ENCODE measurements at places on chromosomes 2 and 18.

DNA sequence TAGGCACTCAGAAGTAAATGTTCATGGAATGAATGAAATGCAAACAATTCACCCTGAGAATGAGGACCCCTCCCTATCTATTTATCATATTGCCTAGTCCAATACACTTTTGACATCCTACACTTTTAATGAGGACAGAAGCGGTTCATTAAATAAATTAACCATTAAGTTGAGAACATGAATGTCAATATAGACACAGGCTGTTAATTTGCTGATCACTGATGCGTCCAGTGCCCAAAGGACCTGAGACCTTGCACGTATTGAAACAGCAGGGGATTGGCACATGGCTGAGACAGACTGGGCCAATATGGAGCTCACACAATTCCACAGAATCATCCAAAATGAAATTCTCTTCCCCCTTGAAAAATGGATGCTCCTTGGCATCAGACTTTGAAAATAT is 430.0 kb downstream of the SLC4A3 start:
- DNase-seq = no peak

DNA sequence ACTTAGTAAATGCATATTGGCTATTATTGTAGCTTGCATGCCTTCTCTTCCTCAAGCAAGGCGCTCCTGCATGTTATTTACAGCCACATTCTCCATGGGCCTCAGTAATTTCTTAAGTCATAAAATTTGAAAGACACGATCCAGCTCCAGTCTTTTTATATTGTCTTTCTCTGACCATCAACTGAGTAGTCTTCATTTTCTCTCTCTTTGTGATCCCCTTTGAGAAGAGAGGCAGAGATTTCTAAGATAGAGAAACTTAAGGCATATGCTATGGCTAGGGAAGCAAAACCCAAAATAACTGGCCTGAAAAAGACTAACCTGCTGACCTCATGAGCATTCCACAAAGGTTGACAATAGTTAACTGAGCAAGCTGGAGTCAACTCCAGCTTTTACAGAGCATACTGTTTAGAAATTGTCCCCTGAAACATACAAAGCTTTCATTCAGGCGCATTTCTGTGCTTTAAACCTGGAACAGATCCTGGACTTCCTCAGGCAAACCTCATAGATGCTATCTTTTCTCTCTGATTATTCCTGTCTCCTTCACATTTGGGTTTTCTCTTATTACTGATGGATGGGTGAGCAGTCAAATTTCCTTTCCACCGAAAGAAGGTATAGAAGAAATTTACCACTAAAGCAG is 4.6 kb downstream of the DPP4 start:
- DNase-seq = no peak

- DNase-seq = no peak
Measured at GRCh38 chr2:67671464-67672450, 274.6 kb downstream of the ETAA1 start.

GRCh38 chr2:162103443-162104009 is 29.5 kb upstream of the DPP4 start:
- DNase-seq = peak; percentile 60

- no peak for DNase-seq
Measured at GRCh38 chr18:323253-323622, 55.4 kb upstream of the THOC1 start.

- no peak for DNase-seq
Measured at GRCh38 chr2:218166791-218167190, at the start of gene CXCR1. TSS of gene CXCR1 (minus strand) at chr2:218166962. CDS start at chr2:218165211, 1,751 bp downstream.

DNA sequence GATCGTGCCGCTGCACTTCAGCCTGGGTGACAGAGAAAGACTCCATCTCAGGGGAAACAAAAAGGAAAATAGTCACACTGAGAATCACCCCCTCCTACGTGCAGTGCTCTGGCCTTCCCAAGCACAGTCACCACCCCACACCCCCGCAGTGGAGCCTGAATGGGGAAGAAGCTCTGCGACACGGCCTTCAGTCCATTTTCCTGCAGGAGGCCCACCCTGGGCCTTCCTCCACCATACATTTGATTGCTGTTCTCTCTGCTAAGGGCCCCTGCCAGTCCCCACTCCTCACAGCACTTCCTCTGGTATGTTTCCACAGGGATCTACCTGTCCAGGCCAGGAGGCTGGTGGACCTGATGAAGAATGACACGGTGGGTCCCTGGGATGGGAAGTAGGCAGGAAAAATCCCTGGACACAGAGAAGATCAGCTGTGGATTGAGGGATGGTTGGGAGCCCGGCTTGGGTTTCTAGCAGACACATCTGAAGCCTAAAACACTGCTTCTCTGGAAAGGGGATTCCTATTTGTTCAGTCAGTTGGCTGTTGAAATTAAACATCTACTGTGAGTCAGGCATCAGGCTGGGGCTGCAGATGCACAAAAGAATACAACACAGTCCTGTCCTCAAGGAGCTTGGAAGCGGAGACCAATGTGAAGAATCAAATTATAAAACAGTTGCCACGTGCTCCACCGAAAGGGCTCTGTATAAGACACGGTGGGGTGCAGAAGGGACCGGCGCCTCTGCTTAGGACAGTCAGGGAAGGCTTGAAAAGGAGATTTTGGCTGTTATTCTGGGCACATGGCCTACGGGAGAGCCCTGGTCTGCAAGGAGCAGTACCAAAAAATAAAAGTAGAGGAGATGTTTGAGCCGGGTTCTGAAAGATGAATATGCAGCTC is 82.2 kb downstream of the PLB1 start:
- DNase-seq = no peak

GRCh38 chr2:21367421-21367820 is 243.7 kb downstream of the TDRD15 start:
- DNase-seq = no peak

GRCh38 chr2:95062242-95063085 is 37.0 kb downstream of the MAL start:
- DNase-seq = peak; percentile 33

DNA sequence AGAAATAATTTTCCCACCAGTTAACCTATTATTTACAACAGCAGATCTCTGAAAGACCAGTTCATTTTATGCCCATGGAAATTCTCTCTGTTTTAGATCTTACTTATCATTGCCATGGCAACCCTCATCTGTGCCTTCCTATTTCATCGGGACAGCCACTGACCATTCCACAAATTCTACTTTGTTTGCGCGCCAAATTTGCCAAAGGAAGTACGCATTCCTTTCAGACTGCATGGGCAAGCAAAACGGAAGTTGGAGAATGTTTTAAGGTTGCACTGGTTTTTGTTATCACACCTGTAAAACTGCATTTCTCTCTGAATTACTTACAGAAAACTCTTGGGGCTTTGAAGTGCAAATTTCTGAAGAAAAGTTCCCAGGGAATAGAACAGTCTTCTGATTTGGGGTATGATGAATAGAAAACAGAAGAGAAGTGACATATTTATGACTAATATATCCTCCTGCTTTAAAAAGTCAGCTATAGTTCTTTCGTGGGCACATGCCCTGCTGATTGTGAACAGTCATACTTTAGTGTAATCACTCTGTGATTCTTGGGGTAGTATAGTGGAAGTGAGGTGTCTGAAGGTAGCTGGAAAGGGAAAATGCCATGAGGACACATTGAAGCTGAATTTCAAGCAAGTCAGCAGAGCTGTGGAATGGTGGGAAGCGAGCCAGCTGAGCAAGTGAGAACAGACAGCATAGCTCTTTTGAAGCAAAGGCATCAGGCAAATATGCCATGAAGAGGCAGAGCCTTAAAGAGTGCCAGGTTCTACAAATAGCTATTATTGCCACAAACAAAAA is 20.9 kb downstream of the NETO1 start:
- no peak for DNase-seq

GRCh38 chr18:60010513-60010912 is 110.7 kb downstream of the PMAIP1 start:
- no peak for DNase-seq

- DNase-seq = no peak
Measured at GRCh38 chr18:66548747-66549146, 55.1 kb downstream of the CDH19 start.

GRCh38 chr2:224836263-224836662 is 120.1 kb upstream of the CCDC195 start:
- DNase-seq = no peak

DNA sequence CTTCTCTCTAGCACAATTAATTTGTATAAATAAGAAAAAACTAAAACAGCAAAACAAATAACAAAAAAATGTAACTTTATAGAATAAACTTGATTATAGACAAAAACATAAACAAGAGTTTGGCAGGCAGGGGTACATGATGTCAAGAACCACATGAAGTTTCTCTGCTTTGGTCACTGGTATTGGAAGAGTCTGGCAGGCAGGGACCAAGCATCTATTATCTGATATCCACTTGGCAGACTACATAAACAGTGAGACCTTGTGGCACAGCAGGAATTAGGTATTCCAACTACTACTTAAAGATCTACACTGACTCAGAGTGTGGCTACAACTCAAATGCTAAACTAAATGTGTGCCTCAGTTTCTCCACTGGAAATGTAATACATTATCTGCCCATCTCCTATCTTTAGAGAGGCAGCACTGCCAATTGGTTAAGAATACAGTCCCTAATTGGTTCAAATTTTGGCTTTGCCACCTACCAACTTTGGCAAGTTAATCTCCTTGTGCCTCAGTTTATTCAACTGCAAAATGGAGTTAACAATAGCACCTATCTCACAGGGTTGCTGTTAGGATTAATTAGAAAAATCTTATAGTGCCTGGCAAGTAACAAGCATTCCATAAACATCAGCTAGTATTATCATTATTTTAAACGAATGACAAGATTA is 2.7 kb downstream of the MAP4K3 start:
- no peak for DNase-seq

- DNase-seq = no peak
Measured at GRCh38 chr2:222434204-222434603, 9.9 kb downstream of the SGPP2 start.

Measured in DMS79 (cell line).